ENCODE measurements at places on chromosomes 2 and 18. TPM values are rescaled to one million over a fixed set of nuclear protein-coding genes. Genes with fewer than 3 reads are reported as not detected.

Gene ZNF804A
- 1.7 TPM for total RNA-seq

Gene ACKR3
- 7.4 TPM for total RNA-seq

Gene SCN3A
- 0.05 TPM for total RNA-seq

Gene ALLC
- not detected for total RNA-seq

Gene TGFA
- not detected for total RNA-seq

DNA sequence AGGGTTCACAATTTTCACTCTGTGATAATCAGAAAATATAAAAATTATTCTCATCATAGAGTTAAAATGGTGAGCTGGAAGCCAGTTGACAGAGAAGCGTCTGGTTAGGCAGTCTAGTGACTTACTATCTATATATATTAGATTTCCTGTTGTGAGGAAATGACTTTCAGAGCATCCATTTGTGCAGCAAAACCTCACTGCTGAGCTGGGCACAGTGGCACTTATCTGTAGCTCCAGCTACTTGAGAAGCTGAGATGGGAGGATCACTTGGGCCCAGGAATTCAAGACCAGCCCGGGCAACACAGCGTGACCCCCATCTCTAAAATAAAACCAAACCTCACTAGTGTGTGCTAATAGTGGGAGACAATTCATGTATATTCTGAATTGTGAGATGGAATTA, 7.2 kb upstream of the KIAA2012 start:
- H3K4me3 ChIP-seq, result no peak overlapping the region
- 0 out of 2 replicates have a peak, but pooled peaks cover 2% of the 10 kb centered on the region for H3K4me1 ChIP-seq
- no peak overlapping the region for H3K27ac ChIP-seq
- DNase-seq, result no peak
- H3K27me3 ChIP-seq, result no peaks in the 10 kb centered on the region

DNA sequence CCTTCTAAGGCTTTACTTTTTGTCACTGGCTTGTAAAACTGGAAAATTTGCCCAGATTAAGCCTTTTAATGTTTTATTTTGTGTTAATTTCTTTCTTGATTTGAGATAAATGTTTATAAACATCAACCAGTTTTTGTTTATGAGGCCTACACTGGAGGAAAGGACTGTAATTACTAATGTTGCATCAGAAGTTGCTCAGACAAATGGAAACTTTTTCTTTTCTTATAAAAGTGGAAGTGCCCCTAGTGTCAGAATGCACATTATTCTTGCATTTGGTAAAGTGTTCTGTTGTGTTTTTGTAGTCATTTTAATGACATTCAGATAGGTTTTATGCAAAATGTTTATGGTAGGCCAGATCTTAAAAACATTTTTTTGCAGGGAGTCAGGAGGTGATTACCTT, 25.3 kb downstream of the LCLAT1 start:
- 0 out of 2 replicates have a peak overlapping the region, but pooled peaks have one; percentile 13 for H3K27ac ChIP-seq
- no peaks in the 10 kb centered on the region for H3K36me3 ChIP-seq
- peaks cover 3% of the 10 kb centered on the region for H3K4me1 ChIP-seq
- H3K4me3 ChIP-seq, result no peak overlapping the region

GRCh38 chr18:13406049-13406615, 187.6 kb downstream of the LDLRAD4 start:
- H3K36me3 ChIP-seq, result no peaks in the 10 kb centered on the region
- H3K4me1 ChIP-seq, result no peaks in the 10 kb centered on the region
- H3K27ac ChIP-seq, result no peak overlapping the region
- H3K4me3 ChIP-seq, result no peak overlapping the region
- H3K27me3 ChIP-seq, result no peaks in the 10 kb centered on the region

GRCh38 chr2:168165985-168166901, 81.2 kb downstream of the STK39 start:
- H3K36me3 ChIP-seq, result no peaks in the 10 kb centered on the region
- no peak overlapping the region for H3K27ac ChIP-seq
- no peaks in the 10 kb centered on the region for H3K4me1 ChIP-seq
- H3K4me3 ChIP-seq, result no peak overlapping the region
- peaks cover 6% of the 10 kb centered on the region for H3K27me3 ChIP-seq
